ENCODE measurements at places on chromosomes 3 and 15.

- DNase-seq = peak; percentile 62
Observed at GRCh38 chr15:63439536-63440264, 58.1 kb upstream of the CA12 start.

DNA sequence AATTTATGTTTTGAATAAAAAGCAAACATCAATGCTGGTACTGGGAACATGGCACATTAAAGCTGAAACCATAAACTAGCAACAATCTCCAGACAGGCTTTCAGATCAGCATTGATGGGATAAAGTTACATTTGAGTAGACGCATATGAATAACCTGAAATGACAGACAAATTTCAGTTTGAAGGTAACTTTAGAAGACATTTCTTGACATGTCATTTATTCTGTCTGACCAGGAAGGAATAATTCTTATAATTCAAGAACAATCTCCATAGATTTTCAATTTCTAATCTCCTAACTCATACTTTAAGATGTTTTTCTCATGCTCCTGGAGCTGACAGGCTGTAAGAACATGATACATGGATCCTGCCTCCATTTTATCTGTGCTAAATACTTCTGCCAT, 69.8 kb downstream of the PLCH1 start:
- no peak for DNase-seq

GRCh38 chr3:45226206-45226915, at the start of gene TMEM158:
TSS of gene TMEM158 (minus strand) at chr3:45226287. CDS start at chr3:45226027, 260 bp downstream.
- DNase-seq = peak; percentile 81

- peak; percentile 87 for DNase-seq
Observed at GRCh38 chr3:148023994-148024393, 614.8 kb downstream of the ZIC1 start.

DNA sequence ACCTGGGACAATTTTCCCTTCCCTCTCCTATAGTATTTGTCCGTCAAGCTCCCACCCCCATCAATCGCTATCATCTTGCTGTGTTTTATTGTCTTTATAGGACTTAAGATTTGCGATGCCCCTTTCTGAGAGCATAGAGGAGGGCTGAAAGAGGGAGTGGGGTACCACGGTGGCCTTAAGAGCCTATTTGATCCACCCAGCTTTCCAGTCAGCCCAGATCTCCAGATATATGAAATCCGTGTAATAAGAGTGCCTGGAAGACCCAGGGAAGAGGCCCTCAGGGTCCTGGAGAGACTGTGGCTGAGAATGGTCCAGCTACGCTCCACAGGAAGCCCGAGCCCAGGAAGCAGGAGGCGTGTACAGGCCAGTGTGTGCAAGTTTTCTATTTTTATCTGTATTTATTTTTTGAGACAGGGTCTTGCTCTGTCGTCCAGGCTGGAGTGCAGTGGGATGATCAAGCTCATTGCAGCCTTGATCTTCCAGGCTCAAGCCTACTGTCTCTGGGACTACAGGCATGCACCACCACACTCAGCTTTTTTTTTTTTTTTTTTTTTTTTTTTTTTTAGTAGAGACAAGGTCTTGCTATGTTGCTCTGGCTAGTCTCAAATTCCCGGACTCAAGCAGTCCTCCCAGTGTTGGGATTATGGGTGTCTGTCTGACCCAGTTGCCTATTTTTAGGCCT, 964 bp upstream of the NCKIPSD start:
- peak; percentile 19 for DNase-seq

GRCh38 chr15:89439764-89440163, 56.6 kb downstream of the RHCG start:
- DNase-seq = no peak

- DNase-seq = peak; percentile 19
Observed at GRCh38 chr3:188929137-188929536, 242.6 kb upstream of the TPRG1 start.

DNA sequence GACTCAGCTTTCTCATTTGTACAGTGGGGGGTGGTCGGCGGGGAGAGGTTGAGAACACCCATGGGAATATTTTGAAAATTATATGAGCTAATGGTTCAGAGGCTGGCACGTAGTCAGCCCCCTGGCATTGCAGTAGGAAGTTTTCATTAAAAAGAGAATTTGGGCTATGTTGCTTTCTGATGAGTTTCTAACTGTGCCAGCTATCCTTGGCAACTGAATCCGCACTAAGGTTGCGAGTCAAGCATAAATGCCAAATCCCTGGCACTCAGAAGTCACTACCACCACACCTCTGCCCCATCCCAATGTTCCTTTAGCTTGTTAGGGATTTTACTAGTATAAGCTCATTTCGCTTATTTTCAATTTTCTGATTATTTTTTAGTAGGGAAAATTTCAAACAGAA, 91.6 kb downstream of the DNASE1L3 start:
- no peak for DNase-seq

GRCh38 chr3:6971933-6972332, 111.0 kb downstream of the GRM7 start:
- no peak for DNase-seq

- no peak for DNase-seq
Observed at GRCh38 chr3:185640308-185640707, 54.2 kb downstream of the SENP2 start.

DNA sequence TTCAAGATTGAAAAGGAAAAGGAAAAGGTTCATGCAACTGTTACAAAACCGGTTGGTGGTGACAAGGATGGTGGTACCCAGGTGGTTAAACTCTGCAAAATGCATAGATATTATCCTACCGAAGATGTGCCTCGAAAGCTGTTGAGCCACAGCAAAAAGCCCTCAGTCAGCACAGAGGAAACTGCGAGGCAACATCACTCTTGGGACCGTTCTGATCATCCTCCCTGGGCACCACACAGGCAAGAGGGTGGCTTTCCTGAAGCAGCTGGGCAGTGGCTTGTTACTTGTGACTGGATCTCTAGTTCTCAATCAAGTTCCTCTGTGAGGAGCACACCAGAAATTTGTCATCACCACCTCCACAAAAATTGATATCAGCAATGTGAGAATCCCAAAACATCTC, 86.9 kb downstream of the PLCH1 start:
- DNase-seq = no peak

GRCh38 chr15:25641762-25642161, 202.9 kb upstream of the UBE3A start:
- DNase-seq = no peak

DNA sequence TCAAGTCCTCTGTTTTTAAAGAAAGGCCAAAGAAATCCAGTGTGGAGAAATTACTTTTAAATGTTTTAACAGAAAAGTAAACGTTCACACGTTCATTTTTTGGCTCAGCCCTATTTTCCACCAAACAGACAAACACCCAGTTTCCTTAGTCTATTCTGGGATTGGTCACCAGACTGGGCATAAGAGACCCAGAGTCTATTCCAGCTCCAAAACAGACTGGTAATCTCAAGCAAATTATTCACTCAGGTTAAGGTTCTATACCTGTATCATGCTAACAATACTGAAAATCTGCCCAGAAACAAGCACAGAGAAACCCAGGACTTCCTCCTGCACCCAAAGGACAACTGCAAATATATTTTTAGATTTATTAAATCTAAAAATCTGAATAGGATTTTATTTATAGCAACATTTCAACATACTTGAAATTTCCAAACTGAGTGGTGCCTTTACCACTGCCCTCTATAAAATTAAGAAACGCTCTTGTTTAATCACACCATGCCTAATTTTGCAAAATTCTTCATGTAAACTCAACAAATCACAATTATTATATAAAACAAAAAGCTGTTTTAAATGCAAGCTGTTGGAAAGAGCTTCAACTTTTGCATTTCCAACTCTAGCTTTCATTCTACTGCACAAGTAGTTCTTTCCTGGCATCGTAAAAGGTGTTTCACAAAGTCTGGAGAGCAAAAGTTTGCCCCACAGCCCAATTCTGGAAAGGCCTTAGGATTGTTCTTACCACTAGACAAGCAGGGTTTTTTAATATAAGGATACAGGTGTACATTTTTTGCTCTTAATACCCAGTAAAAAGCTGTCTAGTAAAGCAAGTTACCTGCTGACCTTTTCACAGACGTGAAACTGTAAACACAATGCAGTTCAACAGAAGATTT, 18.7 kb downstream of the ZNF148 start:
- no peak for DNase-seq

- no peak for DNase-seq
Observed at GRCh38 chr15:99335508-99335907, 84.2 kb downstream of the LRRC28 start.

GRCh38 chr3:178823591-178824246, 247.9 kb downstream of the ZMAT3 start:
- no peak for DNase-seq

DNA sequence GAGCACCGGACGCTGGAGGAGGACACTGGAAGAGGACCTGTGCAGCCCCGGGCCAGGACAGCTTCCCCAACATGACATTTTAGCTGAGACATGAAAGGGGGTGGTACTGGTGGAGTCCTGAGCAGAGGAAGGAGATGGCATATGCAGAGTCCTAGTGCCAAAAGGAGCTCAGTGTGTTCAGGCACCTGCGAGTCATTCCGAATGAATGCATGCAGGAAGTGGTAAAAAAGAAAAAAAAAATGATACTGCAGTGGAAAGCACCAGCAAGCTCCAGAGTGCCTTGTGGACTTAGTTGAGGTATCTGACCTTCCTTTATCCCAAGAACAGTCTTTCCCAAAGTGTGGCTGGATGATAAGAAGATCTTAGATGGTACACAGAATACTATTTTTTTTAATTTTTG, 6.6 kb upstream of the ZNF148 start:
- DNase-seq = peak; percentile 77

DNA sequence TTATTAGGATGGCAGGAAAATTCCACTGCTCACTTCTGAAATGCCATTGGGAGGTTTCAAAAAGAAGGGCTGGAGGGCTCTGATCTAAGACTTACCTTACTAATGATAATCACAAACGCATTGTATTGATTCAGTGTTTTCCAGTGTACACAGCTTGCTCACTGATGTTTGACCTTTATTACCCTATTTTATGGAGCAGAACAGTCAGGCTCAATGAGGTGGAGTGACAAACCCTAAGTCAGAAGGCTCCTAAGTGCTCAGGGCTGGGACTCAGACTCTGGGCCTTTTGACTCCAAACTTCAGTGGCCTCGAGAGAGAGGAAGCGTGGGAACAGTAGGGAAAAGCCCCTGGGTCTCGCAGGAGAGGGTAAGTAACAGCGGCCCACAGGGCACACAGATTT, 20.3 kb upstream of the RAD18 start:
- no peak for DNase-seq

DNA sequence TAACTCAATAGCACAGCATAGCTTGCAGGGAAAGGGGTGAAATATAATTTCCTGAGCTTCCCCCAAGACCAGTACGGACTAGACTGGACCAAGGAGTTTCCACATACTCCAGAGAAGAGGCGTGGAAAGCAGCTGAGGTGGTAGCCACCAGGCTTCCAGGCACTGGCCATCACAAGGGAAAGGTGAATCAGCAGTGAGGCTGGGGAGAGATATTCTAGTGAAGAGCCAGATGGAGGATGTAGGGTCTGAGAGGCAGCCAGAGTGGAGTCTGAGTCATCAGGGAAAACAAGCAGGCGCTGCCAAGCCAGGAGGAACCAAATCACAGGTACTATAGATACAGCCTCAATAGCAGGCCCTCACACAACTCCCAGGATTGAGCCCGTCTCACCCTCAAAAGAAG, 9.6 kb upstream of the RASA2 start:
- peak; percentile 83 for DNase-seq

- no peak for DNase-seq
Observed at GRCh38 chr3:48407542-48408099, 22.3 kb downstream of the PLXNB1 start.

DNA sequence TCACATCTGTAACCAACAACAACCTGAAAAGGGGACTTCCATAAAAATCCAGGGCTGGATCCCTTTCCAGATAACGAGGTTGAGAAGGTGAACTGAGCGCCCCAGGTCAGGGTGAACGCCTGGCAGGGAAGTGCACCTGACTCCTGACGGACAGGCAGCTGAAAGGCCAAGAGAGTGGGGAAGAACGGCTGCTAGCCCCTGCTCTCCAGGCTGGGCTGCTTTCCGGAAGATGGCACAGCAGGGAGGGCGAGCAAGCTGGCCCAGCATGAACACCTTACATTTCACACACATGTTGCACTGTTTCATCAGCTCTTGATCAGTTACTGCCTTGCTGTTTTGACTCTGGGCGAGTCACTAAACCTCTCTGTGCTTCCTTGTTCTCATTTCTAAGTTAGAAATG, 127.2 kb upstream of the IQSEC1 start:
- no peak for DNase-seq

DNA sequence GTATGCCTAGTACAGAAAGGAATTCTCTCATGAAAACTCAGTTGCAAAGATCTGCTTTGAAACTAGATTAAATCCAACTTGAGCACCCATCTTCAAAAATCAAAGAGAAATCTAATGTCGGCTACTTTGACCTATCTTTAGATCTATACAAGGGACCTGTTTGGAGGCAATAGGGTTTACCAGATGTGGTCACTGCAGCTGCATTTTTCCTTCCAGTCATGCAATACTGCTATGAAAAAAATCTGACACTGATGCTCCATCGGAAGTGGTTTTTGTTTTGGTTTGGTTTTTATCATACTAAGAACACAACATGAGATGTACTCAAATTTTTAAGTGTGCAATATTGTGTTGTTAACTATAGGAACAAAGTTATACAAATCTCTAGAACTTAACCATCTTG, 169.5 kb downstream of the BCHE start:
- DNase-seq = no peak

GRCh38 chr15:52199271-52199670, 8.1 kb upstream of the GNB5 start:
- no peak for DNase-seq

GRCh38 chr3:42007785-42008184, 45.9 kb upstream of the ULK4 start:
- no peak for DNase-seq

- DNase-seq = peak; percentile 83
Observed at GRCh38 chr3:49802719-49803464, at the start of gene INKA1. TSS of gene INKA1 (plus strand) at chr3:49803261. CDS start at chr3:49803393, 132 bp downstream.

- no peak for DNase-seq
Observed at GRCh38 chr3:27378331-27378730, 9.1 kb upstream of the NEK10 start.

- DNase-seq = no peak
Observed at GRCh38 chr3:187773233-187774184, 28.2 kb upstream of the BCL6 start.

DNA sequence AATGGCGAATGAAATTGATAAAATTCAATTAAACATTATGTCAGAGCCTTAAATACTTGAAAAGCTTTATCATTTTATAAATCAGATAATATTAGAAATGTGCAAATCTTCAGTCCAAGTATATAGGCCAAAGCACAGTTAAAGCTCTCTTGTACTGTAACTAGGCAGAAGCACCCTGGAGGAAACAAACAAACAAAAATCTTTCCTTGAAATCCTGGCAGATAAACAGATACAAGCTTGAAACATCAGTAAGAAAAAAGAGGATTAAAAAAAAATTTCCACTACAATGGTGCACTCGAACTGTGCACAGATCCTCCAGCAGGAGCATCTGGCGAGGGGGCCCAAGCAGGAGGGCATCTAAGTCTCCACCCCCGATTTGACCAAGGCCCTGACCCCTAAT, 166.6 kb downstream of the PLD1 start:
- DNase-seq = no peak

DNA sequence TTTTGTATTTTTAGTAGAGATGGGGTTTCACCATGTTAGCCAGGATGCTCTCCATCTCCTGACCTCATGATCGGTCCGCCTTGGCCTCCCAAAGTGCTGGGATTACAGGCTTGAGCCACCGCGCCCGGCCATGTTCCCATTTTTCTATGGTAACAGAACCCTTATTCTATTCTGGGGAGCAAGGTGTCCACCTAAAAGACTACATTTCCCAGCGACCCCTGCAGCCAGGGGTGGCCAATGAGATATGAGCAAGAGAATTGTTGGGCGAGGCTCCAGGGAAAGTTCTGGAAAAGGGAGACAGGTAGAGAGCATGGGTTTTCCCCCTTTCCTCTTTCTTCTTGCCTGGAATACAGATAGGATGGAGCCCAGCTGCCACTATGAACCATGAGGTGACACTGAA, 96.9 kb downstream of the LINGO1 start:
- DNase-seq = peak; percentile 11

- no peak for DNase-seq
Observed at GRCh38 chr3:98552232-98553020, 20.6 kb downstream of the GPR15 start.

All from EH (cell line).